ENCODE measurements at places on chromosomes 2 and 18.

GRCh38 chr2:225996462-225996828 lies 596.9 kb downstream of the NYAP2 start:
- no peak for DNase-seq

DNA sequence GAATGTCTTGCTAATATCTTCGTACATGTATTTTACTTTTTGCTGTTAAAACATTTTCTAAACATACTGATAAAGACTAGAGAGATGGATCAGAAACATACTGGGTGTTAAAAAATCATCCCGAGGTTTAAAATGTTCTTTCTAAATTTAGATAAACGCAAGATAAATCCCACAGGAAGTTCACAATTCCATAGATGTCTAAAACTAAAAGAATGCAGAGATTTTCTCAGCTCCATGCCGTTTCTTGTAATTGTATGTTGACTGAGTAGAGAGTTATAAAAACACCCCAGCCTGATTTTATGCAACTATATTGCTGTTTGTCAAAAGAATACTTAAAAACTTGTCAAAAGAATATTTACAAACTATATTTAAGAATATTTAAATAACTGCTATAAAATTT lies 455.7 kb downstream of the ARHGAP15 start:
- DNase-seq: no peak

- no peak for DNase-seq
Observed at GRCh38 chr2:165472922-165473321, 3.4 kb downstream of the CSRNP3 start.

- DNase-seq: no peak
Observed at GRCh38 chr18:28884304-28884703, 707.4 kb upstream of the CDH2 start.

DNA sequence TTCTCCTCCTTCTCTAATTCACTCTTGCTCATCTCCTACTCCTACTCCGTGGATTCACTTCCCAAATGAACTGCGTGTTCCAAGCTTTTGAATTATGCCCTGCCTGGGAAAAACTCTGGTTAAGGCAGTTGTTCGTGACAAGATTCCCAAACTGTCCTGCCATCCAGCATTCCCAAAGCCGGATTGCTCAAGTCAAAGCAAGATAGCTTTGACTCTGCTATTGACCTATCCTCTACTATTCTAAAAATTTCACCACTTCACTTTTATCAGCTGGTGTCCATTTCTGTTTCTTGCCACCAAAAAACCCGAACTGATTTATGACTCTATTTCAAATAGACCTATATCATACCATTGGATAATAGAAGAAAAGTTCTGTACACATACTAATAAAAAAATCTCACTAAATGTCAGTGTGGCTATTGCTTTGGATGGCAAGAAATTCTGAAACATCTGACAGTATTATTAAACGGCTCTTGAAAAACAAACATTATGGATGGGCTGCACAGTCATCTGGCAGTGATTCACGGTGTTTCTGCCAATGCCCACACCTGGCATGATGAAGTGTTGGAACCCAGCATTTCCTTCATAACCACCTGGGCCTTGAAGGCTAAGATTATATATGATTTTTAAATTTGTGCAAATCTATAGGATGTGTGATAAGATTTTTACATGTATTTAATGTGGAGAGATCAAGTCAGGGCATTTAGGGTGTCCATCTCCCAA lies 87.4 kb downstream of the NCKAP5 start:
- no peak for DNase-seq

DNA sequence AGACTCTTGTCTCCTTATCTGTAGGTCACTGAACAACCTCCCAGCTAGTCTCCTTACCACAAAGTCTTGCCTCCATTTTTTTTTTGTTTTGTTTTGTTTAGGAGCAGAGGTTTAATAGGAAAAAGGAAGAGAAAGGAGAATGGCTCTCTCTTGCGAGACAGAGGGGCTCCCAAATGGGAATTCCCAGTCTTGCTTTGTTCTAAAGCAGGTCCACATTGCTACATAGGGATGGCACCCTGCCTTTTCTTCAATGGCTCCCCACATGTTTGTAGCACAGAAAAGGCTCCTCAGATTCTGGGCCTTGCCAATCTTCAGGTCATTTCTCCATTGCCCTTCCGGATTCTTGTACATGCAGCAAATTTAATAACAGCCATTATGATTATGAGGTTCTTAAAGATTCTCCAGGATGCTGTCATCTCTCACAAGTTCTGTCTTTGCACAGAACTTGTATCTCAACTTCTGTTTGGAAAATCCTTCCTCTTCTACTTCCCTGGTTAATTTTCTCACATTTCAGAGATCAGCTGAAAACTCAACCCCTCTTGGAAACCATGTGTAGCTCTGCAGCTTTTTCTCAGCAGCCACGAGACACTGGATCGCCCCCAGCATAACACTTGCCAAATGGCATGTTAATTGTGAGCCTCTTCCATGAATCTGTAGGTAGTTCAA lies 23.6 kb downstream of the IL1F10 start:
- no peak for DNase-seq

GRCh38 chr2:134142341-134142738 lies 111.5 kb upstream of the MGAT5 start:
- DNase-seq: no peak

- no peak for DNase-seq
Observed at GRCh38 chr18:34222307-34223163, 2.2 kb downstream of the NOL4 start.

DNA sequence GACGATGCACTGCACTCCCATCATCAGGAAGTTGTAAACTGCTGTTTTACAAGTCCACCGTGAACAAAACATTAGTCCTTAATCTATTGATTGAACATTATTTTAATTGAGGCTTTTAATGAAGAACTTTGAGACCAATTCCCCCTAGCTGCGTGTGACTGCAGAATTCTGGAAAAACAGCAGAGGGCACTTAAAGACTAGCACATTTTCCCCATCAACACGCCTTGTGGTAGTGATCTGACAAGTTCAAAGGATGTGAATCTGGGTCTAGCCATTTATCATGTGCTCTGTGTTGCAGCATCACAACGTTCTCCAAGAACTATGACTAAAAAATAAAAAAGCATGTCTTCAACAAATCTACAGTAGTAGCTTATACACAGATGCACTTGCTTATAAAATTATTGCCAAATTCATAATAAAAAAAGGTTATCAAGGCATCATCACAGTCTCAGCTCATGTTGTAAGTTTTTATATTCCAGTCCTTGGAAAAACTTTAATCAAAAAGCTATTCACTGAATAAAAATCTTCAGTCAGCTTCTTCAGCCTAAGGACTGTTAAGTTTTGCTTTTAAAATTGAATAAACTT lies 35.8 kb downstream of the SKOR2 start:
- DNase-seq: no peak

GRCh38 chr2:69164061-69164778 lies 151.2 kb downstream of the ANTXR1 start:
- DNase-seq: no peak

- DNase-seq: no peak
Observed at GRCh38 chr2:148534416-148535204, 109.9 kb upstream of the EPC2 start.

DNA sequence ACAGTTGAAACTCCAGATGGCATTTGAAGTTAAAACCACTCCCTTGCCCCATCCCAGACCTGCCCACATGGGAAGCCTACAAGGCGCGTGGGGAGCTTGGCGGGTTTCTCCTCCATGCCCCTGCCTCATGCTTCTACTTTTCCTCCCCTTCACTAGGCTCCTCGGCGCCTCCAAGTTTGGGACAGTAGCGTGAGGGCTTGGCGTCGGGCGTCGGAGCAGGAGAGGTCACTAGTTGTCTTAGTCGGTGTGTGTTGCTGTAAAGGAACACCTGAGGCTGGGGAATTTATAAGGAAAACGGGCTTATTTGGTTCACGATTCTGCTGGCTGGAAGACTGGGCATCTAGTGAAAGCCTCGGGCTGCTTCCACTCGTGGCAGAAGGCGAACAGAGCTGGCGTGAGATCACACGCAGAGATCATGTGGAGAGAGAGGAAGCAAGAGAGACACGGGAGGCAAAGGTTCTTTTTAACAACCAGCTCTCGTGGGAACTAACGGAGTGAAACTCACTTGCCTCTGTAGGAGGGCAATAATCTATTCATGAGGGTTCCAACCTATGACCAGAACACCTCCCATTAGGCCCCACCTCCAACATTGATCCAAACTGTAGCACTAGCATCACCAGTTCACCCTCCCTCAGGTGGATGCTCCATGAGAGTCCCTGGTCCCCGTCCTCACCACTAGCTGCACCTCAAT lies 25.3 kb downstream of the ITM2C start:
- no peak for DNase-seq

DNA sequence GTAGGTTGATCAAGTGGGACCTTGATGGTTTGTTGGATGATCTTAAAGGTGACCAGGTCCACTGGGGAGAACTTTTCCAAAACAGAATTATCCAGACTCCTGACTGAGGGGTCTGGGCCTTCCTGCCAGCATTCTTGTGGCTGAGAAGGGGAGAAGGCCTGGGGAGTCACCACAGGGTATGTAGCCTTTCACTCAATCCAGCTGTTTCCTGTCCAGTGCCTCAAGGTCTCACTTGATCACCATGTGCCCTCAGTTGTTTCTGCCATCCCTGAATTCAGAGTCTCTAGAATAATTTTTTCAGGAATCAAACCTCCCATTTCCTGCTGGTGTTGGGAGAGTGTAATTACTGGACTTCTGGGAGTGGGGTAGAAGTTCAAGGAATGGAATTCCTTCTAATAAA lies 54.4 kb upstream of the TANC1 start:
- DNase-seq: no peak

DNA sequence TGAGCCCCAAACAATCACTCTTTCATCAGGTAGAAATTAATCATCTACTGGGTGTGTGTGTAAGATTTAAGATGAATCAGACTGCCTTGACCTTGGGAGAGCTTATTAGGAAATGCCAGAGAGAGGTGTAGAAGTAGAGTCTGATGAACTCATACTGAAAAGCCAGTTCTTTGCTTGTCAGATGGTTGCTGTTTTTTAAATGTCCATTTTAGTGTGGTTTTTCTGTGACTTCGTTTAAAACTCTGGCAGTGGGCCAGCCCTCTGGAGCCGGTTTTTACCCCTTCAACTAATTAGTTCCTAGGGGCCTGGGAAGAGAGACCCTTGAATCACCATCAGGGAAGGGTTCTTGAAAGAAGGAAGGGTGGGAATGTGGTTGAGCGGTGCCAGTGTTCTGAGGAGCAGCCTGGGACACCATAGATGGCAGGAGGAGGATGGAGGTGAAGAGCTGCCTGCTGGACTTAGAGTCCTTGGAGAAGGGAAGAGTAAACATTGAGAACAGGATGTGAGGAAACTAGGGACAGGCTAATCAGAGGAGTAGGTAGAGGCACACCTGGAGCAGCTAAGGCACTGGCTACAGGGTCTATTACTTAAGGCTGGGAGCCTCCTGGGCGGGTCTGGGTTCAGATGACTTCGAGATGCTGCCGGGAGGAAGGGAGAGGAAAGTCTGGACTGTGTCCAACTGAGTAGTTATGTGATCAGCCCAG lies 66.1 kb downstream of the LRRFIP1 start:
- no peak for DNase-seq

DNA sequence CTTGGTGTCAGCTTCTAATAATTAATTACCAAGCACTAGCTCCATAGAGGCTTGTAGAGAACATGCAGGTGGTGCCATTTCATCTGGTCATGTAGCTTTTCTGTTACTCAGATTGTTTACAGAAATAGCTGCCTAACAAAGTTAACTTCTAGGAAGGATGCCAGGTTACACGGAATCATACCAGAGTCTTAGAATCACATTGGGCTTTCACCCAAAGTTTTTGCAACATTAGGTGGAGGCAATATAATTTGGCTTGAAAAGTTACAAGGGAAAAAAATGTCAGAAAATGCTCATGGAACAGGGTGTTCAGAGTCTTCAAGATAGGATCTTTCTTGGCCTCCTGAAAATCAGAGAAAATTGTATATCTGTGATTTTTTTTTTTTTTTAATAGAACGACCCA lies 135.6 kb downstream of the ARHGAP15 start:
- no peak for DNase-seq

GRCh38 chr2:137420744-137421143 lies 543.5 kb upstream of the HNMT start:
- no peak for DNase-seq

GRCh38 chr2:113093613-113093977 lies 25.8 kb downstream of the IL1F10 start:
- no peak for DNase-seq

Data from activated CD8-positive, alpha-beta memory T cell treated with anti-CD3 and anti-CD28 coated beads, Interleukin-2, amount 10 ng/mL, durations not matched to agents 7 days and 5 days (primary cell).